Ascending aorta (tissue), 2 donors: ENCODE measurements at places on chromosomes 11 and 22. TPM values are rescaled to one million over a fixed set of nuclear protein-coding genes. Genes with fewer than 3 reads are reported as not detected.

Gene TSPO
- 961 TPM for total RNA-seq

Gene OR5D16
- total RNA-seq: not detected

Gene PHOX2A
- not detected for total RNA-seq

Gene RASGRP2
- 44.2 TPM for total RNA-seq

Gene SCT
- total RNA-seq: not detected

Gene OR10V1
- total RNA-seq: not detected

Gene RAB3IL1
- 23.2 TPM for total RNA-seq

Gene FOLR2
- 34.5 TPM for total RNA-seq

Gene PRODH
- total RNA-seq: 1.4 TPM

Gene MRGPRE
- total RNA-seq: not detected

Gene RTN4RL2
- total RNA-seq: 0.64 TPM

Gene CCDC116
- not detected for total RNA-seq

Gene POLDIP3
- total RNA-seq: 22.9 TPM

Gene UPK3A
- not detected for total RNA-seq

Gene SLC17A6
- not detected for total RNA-seq

Gene VSIG10L2
- not detected for total RNA-seq

Gene DKK3
- 433 TPM for total RNA-seq

Gene KIF18A
- total RNA-seq: not detected

Gene GRM5
- 10.2 TPM for total RNA-seq

Gene KDM4D
- not detected for total RNA-seq

Gene C11orf52
- total RNA-seq: not detected

Gene FOLR1
- not detected for total RNA-seq

Gene TMEM191B
- total RNA-seq: not detected

Gene HEPHL1
- not detected for total RNA-seq

Gene TBX1
- total RNA-seq: not detected

Gene TYR
- not detected for total RNA-seq

Gene ARHGAP42
- 4.7 TPM for total RNA-seq

Gene OR10A2
- not detected for total RNA-seq

Gene SLC22A6
- total RNA-seq: not detected

Gene MGAT3
- total RNA-seq: 9.8 TPM

Gene OSBP2
- total RNA-seq: 0.53 TPM

Gene PRG3
- not detected for total RNA-seq

Gene MUC2
- total RNA-seq: 0.11 TPM

Gene BTBD18
- total RNA-seq: not detected

Gene KLHDC7B
- not detected for total RNA-seq

Gene F2
- total RNA-seq: 2.6 TPM

Gene FADS3
- 191 TPM for total RNA-seq

Gene MS4A4E
- total RNA-seq: 0.75 TPM

Gene MS4A6E
- total RNA-seq: not detected

Gene PRSS23
- total RNA-seq: 184 TPM

Gene TPBGL
- not detected for total RNA-seq

Gene GRK2
- total RNA-seq: 65.3 TPM

Gene UPK2
- not detected for total RNA-seq

Gene MYEOV
- not detected for total RNA-seq

Gene SYCE3
- not detected for total RNA-seq
